ENCODE measurements at places on chromosomes 3 and 15.

- no peak for DNase-seq
Observed at GRCh38 chr3:178291574-178292370, 244.5 kb upstream of the KCNMB2 start.

DNA sequence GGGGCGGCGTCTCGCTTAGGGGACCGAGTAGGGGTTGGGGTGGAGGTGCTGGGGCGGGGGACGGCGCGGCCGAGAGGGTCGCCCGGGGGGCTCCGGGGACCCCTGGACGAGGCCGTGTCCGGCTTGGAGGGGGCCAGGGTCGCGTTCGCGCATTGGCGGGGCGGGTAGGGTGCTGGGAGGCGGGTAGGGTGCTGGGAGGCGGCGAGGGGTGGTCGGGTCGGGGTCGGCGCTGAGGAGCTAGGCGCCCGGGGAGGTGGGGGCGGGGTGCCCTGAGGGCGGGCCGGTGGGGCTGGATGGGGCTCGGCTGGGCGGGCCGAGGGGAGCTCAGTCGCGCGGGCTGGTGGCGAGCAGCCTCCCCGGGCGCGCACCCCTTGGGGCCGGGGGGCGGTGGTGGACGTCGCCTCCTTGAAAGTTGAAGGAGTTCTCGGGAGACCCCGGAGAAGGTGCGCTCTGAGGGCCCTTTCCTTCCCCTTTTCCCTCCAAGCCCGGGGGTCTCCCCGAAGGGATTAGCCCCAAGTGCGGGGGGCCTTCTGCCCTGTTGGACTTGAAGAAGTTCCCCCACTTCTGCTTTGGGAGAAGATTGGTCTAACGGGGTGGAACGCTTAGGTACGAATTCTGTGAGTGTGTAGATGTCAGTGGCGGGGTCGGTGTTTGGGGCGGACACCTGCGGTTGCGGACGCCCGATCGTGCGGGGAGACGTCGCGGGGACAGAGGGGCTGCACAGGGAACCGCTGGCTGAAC lies 543 bp downstream of the MEF2A start:
- no peak for DNase-seq

DNA sequence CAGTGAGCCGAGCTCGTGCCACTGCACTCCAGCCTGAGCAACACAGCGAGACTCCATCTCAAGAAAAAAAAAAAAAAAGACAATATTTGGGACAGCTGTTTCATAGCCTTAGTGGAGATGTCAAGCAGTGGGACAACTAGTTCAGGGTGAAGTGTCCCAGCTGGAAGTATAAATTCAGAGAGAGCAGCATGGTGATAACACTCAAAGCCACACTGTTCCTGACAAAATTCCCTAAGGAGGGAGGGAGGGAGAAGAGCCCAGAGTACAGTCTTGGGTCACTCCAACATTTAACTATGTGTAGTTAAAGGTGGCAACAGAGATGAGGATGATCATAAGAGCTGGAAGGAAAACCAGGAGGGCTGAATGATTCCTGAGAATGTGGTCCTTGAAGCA lies 21.1 kb upstream of the IP6K2 start:
- DNase-seq = no peak

- DNase-seq = no peak
Observed at GRCh38 chr3:151768393-151768930, 34.7 kb downstream of the AADACL2 start.

DNA sequence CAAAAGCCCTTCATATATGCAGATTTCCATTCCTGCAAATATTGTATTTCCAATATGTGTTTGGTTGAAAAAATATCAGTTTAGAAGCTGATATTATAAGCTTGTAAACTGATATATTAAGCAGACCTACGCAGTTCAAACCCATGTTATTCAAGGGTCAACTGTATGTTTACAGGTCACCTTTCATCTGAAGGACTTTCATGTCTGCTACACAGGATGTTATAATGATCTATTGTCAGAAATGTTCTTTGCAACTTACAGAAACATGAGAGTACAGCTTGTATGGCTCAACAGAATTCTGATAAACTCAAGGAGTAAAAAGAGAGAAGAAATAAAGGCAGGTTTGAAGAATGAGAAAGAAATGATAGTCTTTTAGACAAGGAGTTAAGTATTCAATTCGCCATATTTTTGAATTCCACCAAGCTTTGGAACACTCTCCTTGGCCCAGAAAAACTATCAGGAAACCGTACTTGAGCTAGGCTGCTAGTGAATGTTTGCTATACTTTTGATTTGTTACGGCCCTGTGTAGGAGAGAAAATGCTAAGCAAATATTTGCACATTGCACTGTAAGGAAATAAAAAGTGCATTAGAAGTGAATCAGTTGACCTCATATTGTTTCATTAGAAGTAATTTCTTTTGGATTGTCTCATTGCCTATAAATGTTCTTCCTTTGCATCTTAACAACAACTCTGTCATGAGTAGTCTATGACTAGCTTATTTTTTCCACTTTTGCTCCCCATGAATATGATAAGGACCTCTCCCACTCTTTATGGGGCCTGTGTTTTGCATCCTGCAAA lies 81.2 kb downstream of the NEK11 start:
- no peak for DNase-seq

Measured in T follicular helper cell (primary cell).